Left ventricle myocardium inferior (tissue), 1 donor: ENCODE measurements at places on chromosomes 2 and 18. TPM values are rescaled to one million over a fixed set of nuclear protein-coding genes. Genes with fewer than 3 reads are reported as not detected.

- no peak overlapping the region for H3K27ac ChIP-seq
- DNase-seq: no peak
- H3K36me3 ChIP-seq: no peaks in the 10 kb centered on the region
- no peak overlapping the region for H3K4me3 ChIP-seq
- no peaks in the 10 kb centered on the region for H3K27me3 ChIP-seq
Measured at GRCh38 chr2:39154944-39155343, 34.1 kb upstream of the SOS1 start.

Gene CRYGC
- total RNA-seq: not detected

Gene CCDC68
- total RNA-seq: 5.1 TPM

Gene TNFAIP6
- 2.9 TPM for total RNA-seq

- no peaks in the 10 kb centered on the region for H3K36me3 ChIP-seq
- H3K4me3 ChIP-seq: no peak overlapping the region
- DNase-seq: no peak
Measured at GRCh38 chr2:207248702-207249377, 83.1 kb upstream of the KLF7 start.

DNA sequence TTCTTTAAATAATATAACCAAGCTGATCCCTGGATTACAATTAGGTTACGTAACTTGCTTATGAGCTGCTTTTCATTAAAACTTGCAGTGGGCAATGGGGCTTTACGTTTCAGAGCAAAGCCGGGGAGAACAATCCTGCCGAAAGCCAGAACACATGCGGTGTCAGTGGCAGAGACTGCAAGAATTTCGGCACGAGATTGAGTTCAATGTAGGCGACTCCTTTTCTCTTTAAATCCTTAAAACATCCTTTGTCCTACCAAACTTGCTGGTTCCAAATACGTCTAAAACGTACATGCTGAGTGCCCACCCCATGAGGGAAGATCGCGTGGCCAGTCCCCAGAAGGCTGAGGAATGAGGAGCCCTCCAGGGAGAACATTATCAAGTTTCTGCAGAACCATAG lies 36.8 kb upstream of the NCOA1 start:
- peak overlapping the region; percentile 54 for H3K4me3 ChIP-seq
- H3K27me3 ChIP-seq: no peaks in the 10 kb centered on the region
- H3K36me3 ChIP-seq: no peaks in the 10 kb centered on the region
- peak overlapping the region; percentile 59 for H3K27ac ChIP-seq
- H3K4me1 ChIP-seq: peaks cover 9% of the 10 kb centered on the region
